A172 (cell line): ENCODE measurements at places on chromosomes 2 and 18. TPM values are rescaled to one million over a fixed set of nuclear protein-coding genes. Genes with fewer than 3 reads are reported as not detected.

The PIAS2 gene
- total RNA-seq: 17.5 and 18.8 TPM in 2 replicates

The ALLC gene
- not detected in 2 replicates for total RNA-seq

The POTEI gene
- not detected in 2 replicates for total RNA-seq

The UCN gene
- 4.1 and 5.0 TPM in 2 replicates for total RNA-seq

The CPO gene
- total RNA-seq: not detected in 2 replicates

The OR6B2 gene
- not detected in 2 replicates for total RNA-seq

The MTCL1 gene
- total RNA-seq: 33.6 and 39.6 TPM in 2 replicates

The HOXD12 gene
- not detected in 2 replicates for total RNA-seq

The FSHR gene
- not detected in 2 replicates for total RNA-seq

The DCAF17 gene
- 27.8 and 35.5 TPM in 2 replicates for total RNA-seq

The RGPD6 gene
- total RNA-seq: 12.8 and 19.7 TPM in 2 replicates

The PPP1R1C gene
- total RNA-seq: 2.4 and 4.8 TPM in 2 replicates

- peak; percentile 23 for DNase-seq
Measured at GRCh38 chr2:147331790-147332419, 512.9 kb upstream of the ACVR2A start.

GRCh38 chr2:100247256-100248043, 74.9 kb downstream of the LONRF2 start:
- DNase-seq: no peak

GRCh38 chr2:180364719-180365118, 357.6 kb upstream of the CWC22 start:
- DNase-seq: no peak

DNA sequence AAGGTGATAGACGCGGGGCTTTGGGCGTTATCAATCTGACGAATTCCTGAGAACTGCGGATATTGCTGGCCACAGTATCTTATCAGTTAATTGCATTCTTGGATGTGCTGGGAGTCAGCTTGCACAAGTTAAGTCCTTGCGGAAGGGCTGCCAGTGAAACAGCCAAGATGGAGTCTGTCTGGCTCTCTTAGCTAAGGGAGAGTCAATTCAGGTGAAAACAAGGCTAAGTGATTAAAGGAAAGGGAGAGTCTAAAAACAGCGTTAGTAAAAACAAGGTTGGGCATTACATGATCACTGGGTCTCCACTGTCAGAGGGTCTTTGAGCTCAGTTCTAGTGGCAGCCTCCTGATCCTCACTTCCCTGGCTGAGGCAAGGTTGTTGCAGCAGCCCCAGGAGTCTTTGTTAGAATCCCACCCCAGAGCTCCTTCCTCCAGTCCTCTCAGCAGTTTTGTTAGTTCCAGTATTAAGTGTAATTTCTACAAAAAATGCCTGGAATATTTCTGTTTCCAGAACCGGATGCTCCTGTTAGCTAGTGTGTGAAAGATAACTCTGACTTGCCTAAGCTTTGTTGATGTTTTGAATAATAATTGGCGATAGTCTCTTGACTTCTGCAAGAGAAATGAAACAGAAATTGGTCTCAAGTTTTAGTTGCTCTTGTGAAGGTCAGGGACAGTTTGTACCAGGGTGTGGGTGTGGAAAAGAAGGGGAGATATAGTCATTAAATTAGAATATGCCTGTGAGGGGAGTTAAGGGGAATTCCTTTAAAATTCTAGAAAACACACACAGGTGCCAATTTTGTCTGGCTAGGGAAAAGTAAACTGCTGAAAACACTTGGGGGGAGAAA, 10.6 kb downstream of the CFLAR start:
- DNase-seq: peak; percentile 49

GRCh38 chr18:42409005-42409404, 454.0 kb downstream of the PIK3C3 start:
- no peak for DNase-seq

DNA sequence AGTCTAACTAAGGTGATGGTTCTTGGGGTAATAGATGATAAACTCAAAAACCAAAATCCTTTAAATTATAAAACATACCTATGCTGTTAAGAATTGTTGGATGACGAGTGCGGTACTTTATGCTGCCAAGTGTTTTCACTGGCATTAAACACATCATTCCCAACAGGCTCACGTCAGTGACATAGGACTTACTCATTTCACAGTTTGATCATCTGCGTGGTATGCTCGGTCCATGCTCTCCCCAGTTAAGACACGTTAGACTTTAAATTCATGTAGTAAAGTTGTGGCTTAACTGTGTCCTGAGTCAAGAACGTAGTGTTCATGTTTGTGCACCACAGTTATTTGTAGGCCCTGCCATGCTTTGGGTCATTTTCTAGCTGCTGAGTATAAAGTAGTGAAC, 125.6 kb upstream of the MYT1L start:
- no peak for DNase-seq

DNA sequence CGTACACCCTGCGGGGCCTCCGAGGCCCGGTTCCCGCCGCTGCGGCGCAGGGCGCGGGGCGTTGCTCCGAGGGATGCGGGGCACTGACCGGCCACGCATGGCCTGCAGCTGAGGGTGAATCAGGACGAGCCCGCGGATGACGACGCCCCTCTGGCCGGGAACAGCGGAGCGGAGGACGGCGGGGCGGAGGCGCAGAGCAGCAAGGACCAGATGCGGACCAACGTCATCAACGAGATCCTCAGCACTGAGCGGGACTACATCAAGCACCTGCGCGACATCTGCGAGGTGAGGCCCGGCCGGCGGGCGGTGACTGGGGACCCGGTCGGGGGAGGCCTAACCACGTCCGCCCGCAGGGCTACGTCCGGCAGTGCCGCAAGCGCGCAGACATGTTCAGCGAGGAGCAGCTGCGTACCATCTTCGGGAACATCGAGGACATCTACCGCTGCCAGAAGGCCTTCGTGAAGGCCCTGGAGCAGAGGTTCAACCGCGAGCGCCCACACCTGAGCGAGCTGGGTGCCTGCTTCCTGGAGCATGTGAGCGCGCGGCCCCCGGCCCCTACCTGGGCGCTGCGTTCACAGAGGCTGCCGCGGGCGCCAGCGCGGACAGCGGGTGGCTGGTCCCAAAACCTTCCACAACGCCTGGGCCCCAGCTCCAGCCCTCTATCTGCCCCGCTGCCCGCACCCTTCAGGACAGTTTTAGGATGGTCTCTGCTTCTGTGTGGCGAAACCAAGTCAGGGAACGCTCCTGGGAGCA, 53.2 kb downstream of the FAM168B start:
- no peak for DNase-seq

GRCh38 chr18:49920731-49921130, 107.4 kb upstream of the ACAA2 start:
- DNase-seq: peak; percentile 11

DNA sequence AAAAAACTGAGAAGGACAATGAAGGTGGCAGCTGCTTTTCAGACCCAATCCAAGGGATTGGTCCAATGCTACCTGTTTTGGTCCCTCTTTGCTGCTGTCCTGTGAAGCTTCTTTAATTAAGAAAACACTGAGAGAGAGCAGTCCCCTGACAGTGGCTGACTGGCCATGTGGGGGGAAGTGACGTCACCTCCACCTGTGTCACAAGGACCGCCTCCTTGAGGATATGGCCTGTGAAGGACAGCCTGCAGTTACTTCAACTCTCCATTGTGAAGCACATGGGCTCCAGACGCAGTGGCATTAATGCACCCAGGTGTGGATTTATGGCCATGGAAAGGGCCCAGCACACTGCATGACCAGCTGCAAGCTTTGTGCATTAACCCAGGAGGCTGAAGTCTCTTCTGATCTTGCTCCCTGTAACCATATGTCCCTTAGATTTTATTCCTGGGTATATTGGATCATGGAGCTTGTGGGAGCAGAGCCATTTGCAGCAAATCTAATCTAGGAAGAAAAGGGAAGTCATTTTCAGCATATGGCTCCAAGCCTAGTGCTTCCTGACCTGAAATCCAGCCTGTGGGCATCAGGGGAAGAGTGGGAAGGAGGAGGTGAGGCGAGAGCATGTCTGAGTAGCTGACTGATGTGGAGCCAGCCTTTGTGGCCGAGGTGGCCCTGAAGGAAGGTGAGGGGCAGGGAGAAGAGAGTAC, 32.2 kb downstream of the KIF5C start:
- no peak for DNase-seq

- peak; percentile 44 for DNase-seq
Measured at GRCh38 chr2:71801969-71802368, 345.7 kb downstream of the CYP26B1 start.

DNA sequence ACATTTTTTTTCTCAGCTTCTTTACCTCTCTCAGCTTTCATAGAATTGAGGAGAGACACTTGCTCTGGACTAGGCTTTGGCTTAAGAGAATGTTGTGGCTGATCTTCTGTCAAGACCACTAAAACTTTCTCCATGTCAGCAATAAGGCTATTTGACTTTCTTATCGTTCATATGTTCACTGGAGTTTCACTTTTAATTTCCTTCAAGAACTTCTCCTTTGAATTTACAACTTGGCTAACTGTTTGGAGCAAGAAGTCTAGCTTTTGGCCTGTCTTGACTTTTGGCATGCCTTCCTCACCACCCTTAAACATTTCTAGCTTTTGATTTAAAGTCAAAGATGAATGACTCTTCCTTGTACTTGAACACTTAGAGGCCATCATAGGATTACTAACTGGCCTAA, 104.4 kb upstream of the SLC39A10 start:
- DNase-seq: no peak

GRCh38 chr18:23281626-23282436, 146.5 kb downstream of the CABLES1 start:
- DNase-seq: peak; percentile 70

DNA sequence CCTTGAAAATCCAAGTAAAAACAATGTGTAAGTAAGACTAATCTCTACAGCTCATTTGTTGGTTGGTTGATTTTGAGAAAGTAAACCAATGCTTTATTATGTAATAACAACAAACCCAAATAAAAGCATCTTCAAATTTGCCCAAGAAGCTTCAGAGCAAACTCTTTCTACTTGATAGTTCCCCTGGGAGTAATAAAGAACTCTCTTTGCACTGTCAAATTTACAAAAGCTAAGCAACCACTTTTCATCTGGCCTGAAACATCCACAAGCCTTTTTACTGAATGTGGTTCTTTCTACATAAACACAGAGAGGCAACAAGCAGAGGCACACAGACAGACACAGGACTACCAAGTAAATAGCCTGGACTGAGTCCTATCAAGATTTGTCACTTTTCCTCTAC, 28.8 kb upstream of the CACNB4 start:
- no peak for DNase-seq

DNA sequence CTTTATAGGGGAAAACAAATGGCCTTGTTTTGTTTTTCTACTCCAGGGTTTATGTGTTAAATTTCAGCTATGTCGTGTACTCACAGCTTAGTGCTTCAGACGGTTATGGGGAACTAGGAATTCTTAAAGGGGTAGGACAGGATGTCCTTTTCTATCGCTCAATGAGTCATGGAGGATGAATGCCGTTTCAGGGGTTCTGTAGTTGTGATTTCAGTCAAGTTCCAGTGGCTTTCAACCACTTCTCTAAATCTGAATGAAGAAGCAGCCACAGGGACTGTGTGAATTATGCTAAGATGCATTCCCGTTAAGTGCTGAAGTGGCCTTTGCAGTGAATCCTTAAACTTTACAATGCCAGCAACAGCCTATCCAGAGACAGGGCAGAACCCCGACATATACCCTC, 1231.7 kb upstream of the ZEB2 start:
- peak; percentile 69 for DNase-seq

DNA sequence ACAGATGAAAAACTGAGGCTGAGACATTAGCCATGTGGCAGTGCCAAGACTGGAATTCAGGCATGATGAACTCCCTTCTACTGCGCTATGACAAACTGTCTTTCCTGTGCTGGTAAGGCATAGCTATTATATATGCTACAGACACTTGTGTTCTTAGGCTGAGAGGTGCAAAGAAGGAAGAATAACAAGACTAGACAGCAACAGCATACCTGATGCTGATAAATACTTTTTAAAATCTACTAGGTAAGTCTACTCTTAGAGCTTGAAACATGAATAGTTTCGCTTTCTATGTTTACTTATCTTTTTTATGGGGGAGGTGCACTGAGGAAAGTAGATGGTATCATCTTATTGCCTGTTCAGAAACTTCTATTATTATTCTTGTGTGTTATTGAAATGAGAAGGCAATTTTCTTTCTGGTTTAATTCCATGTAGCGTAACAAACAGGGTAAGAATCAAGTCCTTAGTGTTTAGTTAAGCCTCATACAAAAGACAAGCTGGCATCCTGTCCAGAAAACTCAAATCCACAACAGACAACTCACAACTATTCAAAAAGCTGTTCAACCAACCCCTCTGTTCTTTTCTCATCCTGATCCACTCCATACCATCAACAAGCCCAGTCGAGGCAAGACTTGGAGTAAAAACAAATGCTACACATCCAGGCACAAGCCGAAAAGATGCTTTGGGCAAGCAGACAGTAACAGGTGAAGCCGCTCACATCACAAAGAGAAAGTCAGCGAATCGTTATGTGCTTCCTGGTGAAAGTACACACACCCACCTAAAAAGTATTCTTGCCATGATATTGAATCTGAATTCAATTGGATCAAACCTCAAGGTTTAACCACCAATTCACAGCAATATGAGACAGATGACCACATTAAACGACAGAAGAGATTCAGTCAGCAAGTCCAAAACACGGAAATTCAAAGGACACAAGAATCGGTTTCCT, 1.5 kb downstream of the TTC32 start:
- DNase-seq: no peak

DNA sequence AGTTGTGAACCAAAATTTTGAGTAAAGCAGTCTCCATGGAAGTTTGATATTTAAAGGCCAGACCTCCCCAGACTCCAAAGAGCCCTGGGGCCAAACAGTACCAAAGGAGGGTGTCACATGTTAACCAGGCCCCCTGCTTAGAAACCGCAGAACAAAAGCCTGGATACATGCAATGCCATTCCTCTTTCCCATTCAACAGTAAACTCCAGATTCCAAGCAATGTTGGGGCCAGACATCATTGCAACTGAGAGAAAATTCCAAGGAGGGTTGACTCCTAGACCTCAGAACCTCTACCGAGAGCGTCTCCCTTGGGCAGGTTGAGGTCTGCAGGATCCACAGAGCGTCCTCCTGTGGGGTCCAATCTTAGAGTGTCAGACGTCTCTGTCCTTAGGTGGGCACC, 404.4 kb upstream of the SYT4 start:
- DNase-seq: no peak

GRCh38 chr2:134836986-134837385, 1.4 kb upstream of the ACMSD start:
- DNase-seq: peak; percentile 81

DNA sequence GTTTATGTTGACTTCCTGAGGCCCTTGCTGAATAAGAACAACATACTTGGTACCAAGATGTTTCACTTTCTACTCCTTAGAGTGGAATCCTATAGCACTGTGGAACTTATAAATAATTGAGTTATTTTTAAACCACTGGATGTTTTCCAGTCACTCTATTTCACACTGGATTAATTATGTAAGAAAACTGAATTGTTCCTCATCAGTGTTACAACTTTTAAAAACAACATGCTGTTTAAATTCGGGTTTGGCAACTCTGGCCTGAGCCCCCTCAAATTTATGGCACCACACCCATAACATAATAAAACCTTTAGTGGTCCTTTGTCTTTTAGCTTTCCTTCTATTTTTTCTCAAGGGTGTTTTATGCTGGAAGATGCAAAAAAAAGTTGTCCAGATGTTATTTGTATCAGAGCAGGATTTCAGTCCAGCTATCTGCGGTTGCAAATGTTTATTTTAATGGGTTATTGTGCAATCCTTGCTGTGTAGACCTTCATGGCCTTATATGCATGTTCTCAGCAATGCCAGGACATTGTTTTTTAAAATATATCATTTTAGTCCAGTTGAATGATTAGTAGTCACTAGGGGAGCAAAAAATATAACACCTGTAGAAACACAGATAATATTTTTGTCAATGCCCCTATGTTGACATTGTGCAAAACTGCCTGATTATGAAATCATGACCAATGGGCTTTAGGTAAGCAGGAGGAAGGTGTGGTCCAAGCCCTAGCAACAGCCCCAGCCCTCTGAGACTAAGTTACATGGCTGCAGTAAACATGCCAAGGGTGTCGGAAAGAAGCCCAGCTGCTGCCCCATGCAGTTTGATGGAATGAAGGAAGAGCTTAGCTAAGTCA, 638.0 kb upstream of the ZEB2 start:
- peak; percentile 31 for DNase-seq
